CMK (cell line): ENCODE measurements at places on chromosomes 7 and 10.

DNA sequence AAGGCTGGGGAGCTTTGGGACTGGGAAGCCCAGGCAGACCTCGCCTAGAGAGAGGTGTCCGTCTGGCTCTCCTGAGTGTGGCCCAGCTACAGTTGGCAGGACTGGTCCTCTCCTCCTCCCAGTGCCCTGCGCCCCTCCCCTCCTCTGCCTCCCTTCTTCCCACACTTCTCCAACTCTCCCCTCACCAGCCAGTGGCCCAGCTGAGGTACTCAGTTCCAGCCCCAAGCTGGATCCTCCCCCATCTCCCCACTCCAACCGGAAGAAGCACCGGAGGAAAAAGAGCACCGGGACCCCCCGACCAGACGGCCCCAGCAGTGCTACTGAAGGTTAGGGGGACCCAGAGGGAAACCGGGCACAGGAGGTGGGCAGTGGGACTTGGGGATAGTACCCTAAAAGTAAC is 27.7 kb downstream of the GBX1 start:
- DNase-seq, result no peak

GRCh38 chr7:134963036-134963435 is 23.3 kb upstream of the AGBL3 start:
- DNase-seq, result no peak

DNA sequence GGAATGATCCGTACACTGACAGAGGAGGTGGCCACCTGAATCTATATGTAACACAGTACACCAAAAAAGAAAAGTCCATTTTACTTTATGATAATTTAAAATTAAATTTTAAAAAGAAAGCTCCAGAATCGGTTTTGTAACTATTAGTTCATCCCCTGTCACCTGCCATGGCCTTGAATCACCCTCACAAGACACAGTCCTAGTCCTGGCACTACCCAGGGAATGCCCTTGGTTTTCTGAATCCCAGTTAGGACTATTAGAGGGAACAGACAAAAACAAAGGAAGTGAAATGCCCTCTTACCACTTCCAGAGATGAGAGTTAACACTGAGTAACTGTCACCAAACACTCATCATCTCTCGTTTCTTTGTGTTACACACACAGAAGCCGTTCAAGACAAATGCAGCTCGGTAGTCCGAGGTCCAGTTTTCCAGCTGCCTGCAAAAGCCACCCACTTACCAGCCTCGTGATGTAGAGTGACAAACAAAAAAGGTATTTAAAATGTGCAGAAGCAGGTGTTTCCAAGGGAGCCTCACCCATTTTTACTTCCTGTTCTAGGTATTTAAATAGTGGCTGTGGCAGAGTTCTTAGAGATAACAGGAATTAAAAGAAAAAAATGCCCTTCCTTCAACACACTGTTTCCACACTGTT is 6.1 kb downstream of the PTPRN2 start:
- DNase-seq, result no peak

- no peak for DNase-seq
Observed at GRCh38 chr10:89283025-89283935, 18.6 kb upstream of the IFIT2 start.

- DNase-seq, result no peak
Observed at GRCh38 chr10:122688293-122688989, 11.2 kb downstream of the C10orf120 start.

DNA sequence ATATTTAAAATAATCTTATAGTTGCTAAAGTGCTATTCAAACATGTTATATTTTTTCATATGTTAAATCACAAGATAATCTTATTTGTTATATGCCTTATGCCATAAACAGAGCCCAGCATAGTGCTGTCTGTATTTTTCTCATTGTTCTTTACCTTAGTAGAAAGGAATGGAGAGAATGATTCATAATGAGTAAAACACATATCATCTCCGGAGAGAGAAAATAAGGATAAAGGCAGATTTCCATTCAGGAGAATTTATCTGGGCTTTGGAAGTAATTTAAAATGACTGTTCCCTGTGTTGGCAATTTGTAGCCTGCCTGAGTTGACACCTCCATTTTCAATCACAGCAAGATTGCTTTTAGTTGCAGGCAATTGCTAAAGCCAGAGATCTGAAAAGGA is 30.2 kb downstream of the CHN2 start:
- DNase-seq, result no peak

DNA sequence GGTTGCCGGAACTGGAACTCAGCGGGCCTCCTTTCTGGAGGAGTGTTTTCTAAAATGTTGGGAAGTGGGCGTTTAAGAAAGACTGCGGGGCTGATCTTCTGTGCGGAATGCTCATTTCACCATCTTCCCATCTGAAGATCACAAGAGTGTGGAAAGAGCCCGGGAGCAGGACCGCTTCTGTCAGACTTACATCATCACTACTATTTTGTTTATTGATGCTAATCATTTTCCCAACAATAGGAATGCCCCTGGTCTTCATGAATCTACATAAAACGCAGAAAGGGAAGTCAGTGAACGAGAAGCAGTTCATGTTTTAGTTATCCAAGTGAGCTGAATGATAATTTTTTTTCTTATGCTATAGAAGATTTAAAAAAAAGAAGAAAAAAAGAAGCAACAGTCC is 447.8 kb upstream of the MKI67 start:
- no peak for DNase-seq

DNA sequence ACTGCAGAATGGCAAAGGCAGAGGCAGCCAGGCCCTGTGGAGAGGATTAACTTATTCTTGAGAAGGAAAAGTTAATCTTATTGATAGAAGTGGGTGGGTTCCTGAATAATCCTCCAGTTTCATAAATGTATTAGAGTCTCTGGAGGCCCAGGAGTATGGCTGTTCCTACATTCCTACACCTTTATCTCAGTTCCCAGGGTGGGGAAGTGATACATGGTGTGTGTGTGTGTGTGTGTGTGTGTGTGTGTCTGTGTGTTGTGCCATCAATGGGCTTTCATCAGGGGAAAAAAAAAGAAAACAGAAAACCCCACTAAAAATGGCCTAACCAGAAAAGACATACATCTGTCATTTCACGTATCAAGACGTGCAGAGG is 22.0 kb upstream of the GSDME start:
- DNase-seq, result no peak
